ENCODE measurements at places on chromosomes 6 and 20. TPM values are rescaled to one million over a fixed set of nuclear protein-coding genes. Genes with fewer than 3 reads are reported as not detected.

DNA sequence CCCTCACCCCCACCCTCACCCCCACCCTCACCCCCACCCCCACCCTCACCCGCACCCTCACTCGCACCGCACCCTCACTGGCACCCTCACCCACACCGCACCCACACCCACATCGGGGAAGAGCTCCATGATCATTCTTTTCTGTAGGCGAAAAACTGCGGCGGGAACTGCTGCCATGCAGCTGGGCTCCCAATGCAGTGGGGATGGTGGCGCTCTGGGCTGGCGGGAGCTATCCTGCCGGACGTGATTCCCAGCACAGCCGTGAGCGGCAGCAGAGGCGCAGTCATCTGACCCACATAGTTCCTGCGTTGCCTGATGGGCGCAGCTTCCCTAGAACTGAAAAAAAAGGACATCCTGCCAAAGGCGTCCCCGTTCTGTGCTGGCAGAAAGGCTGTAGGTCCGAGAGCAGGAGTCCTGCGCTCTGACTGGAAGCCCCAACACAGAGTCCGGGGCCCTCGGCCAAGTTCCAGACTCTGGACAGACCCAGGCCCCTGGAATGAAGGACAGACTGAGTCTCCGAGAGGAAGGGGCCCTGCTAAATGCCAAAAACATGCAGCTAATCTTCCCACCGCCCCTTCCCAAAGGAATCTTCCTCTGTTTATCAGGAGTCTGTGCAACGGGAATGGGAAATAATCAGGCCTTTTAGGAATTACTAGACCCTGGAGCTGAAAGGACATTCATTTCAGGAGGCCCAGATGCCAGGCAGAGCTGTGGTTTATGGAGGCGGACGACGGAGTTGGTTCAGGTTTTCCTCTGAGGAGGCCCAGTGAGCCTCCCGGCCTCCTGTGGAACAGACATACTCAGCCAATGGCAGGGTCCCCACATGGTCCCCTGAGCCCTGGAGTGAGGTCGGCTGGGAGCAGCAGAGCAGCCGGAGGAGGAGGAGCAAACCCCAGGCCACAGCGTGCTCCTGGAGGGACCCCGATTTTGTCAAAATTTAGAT lies 14.1 kb upstream of the TCFL5 start:
- peak; percentile 64 for DNase-seq

The TPX2 gene
- total RNA-seq, result 39.3 TPM

DNA sequence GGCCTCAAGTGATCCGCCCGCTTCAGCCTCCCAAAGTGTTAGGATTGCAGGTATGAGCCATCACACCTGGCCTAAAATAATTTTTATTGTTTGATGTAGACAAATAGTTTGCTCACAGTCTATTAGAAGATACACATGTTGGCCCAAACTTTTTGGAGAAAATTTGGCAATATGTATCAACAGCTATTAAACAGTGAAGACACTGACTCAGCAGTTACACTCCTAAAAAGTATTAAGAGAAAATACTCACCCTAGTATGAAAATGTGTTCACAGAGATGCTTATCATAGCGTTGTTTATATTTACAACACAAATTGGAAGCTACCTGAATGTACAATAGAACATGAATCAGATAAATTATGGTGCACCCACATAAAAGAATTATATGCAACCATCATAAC lies 173.1 kb downstream of the WDR27 start:
- DNase-seq, result no peak

DNA sequence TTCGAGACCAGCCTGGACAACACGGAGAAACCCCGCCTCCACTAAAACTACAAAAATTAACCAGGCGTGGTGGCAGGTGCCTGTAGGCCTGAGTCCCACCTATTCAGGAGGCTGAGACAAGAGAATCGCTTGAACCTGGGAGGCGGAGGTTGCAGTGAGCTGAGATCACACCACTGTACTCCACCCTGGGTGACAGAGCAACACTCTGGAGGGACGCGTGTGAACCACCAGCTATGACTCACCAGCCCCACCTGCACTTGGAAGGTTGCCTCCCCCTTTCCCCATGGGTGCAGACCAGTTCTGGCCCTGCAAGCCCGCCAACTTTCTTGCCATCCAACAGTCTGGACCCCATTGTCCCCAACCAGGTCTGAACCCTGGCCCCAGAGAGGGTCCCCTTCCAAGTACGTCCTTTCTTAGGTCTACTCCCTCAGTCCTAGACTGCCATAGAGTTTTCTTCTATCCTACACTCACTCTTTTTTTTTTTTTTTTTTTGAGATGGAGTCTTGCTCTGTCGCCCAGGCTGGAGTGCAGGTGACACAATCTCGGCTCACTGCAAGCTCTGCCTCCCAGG lies 29.2 kb downstream of the ATP9A start:
- DNase-seq, result no peak

GRCh38 chr6:113356139-113356538 lies 501.0 kb upstream of the MARCKS start:
- no peak for DNase-seq

DNA sequence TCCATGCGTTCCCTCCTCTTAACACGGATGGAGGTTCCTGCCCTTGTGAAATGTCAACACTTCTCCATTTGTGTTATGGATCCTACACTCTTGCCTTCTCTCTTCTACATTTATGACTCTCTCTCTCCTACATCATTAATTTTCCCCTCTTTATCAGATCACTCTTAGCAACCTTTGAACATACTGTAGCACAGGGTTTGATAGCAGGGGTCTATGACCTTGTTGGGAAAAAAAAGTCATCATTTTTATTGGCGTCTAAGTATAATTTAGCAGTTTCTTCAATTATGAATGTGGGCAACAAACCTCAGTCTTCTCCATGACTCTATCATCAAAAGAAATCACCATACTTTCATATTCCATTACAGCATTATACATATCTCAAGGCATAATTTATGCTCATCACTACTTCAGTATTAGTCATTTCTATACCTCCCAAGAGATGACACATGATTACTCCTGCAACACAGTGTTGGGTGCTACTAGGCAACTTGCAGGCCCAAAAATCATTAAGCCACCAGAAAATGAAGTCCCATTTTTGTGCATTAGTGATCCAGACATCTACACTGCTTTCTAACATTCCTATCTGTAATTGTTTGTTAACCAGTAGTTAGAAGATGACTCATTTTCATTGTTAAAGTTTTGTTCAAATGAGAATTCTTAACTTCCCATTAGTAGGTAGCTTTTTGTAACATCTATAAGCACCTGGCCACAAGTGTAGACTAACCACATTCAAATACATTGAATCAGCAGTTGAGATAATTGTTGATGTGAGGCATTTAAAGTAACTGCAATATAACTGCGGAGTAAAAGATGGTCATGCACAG lies 9.5 kb downstream of the CYP39A1 start:
- DNase-seq, result no peak

DNA sequence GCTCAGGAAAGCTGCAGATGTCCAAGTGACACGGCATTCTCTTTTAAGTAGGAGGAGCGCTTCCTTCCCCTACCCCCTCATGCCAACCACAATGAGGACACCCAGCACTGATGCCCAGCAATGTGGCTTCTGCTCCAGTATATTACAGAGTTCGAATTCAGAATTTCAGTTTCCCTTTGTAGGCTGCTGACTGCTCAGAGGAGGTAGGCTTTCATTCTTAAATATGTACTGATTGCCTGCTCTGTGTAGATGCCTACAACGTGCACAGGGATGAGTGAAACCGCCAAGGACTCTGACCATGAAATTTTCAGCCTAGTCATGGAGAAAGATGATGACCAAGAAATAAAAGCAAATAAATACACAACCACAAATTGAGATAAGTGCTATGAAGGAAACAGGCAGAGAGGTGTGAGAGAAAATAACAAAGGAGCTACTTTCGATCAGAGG lies 50.9 kb upstream of the TNFAIP3 start:
- no peak for DNase-seq

DNA sequence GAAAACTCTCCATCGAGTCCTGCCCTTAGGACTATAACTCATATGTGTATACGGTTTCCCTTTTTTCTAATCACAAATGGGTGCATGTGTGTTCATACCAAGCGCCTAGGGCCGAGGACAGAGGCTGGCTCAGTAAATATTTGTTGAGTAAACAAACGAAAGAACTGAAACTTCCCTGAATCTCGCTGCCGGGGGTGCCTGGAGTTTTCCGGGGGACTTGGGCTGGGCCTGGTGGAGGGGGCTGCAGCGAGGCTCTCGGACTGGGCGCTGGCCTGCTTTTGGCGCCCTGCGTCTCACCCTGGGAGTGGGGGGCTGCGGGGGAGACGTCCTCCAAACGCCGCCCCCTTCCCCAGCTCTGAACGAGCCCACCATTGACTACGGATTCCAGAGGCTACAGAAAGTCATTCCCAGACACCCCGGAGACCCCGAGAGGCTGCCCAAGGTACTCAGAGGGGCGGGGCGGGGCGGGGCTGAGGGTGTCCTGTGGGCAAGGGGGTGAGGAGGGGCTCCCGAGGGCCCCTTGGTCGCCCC lies 49.0 kb downstream of the CPXM1 start:
- no peak for DNase-seq

The BFSP1 gene
- total RNA-seq, result 2.9 TPM

DNA sequence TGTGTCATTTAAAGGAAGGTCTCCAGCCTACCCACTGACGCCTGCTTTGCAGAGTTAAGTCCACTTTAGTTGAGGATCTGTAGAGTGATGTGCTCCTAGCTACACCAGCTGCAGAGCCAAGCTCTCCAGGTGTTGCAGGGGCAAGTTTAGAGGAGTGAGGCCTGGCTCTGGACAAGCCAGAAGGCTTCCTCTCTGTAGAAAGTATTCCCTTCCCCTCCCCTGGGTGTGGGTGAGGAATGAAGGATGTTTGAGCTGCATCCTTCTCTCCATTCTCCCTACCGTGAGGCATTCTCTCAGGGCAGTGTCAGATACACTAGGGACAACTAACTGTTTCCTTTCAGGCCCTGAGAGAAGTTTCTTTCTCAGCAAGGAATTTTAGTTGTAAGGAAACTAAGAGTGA lies 66.5 kb downstream of the ELOVL5 start:
- DNase-seq, result no peak

DNA sequence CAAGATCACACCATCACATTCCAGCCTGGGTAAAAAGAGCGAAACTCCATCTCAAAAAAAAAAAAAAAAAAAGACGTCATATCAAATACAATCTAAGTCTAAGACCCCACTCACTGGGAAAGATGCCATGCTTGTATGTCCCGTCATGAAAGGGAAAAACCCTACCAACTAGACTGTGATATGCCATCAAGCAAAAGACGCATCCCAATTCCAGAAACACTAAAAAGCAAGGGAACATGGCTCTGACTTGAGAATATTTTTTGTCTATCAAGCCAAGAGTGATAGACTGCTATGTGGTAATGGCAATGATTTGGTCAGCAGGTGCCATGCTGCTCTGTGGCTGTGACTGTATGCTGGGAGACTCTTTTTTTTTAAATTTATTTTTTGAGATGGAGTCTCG lies 23.0 kb downstream of the LAMA5 start:
- DNase-seq, result no peak

The SSTR4 gene
- not detected for total RNA-seq

The SMOC2 gene
- total RNA-seq, result not detected

GRCh38 chr6:136979206-136979605 lies 57.1 kb downstream of the SLC35D3 start:
- no peak for DNase-seq

The HLA-DRB5 gene
- total RNA-seq, result not detected

- no peak for DNase-seq
These were observed 23.8 kb upstream of the PLEKHG1 start for GRCh38 chr6:150575836-150576235.

- DNase-seq, result no peak
These were observed 51.4 kb downstream of the NPEPL1 start for GRCh38 chr20:58743929-58744534.

- DNase-seq, result no peak
These were observed 591.5 kb upstream of the ID4 start for GRCh38 chr6:19245656-19246055.

- no peak for DNase-seq
These were observed 49.7 kb downstream of the NOL4L start for GRCh38 chr20:32535316-32535952.

DNA sequence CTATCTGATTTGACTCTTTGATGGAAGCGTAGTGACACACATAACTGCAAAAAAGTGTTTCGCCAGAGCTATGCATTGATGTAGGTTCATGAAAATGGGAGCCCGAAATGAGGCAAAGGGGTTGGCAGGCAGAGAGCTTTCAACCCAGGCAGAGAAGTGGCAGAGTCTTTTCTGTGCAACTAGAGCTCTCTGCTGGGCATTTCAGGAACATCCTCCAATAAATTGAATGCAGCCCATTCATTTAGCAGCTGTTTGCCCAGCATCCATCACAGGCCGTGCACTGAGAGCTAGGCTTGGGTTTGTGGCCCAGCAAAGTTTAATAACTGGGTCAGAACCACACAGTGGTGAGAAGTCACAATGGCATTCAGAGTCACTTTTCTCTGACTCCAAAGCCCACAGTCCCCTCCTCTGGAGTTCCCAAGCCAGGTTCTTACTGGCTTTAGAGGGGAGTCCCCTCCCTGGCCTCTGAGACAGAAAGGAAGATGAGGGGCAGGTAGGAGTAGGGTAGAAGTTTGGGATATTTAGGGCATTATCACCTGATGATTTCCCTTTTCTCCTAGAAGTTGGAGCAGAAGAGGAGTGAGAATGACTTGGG lies 31.8 kb upstream of the ELMO2 start:
- DNase-seq, result no peak

The CAP2 gene
- 15.8 TPM for total RNA-seq

The SLC17A2 gene
- total RNA-seq, result not detected

DNA sequence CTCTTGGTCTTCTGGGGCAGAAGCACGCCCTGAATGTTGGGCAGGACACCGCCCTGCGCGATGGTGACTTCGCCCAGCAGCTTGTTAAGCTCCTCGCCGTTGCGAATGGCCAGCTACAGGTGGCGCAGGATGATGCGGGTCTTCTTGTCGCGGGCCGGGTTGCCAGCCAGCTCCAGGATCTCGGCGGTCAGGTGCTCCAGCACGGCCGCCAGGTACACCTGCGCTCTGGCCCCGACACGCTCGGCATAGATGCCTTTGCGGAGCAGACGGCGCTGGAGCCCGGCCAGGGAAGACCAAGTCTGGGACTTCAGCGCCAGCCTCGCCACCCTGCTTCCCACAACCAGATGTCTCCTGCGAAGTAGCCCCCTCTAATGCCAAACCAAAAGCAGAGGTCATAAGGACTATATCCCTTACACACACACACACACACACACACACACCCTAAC lies 8.0 kb upstream of the SLC17A3 start:
- no peak for DNase-seq

- no peak for DNase-seq
These were observed 441.9 kb upstream of the PTCHD4 start for GRCh38 chr6:48552905-48553304.

DNA sequence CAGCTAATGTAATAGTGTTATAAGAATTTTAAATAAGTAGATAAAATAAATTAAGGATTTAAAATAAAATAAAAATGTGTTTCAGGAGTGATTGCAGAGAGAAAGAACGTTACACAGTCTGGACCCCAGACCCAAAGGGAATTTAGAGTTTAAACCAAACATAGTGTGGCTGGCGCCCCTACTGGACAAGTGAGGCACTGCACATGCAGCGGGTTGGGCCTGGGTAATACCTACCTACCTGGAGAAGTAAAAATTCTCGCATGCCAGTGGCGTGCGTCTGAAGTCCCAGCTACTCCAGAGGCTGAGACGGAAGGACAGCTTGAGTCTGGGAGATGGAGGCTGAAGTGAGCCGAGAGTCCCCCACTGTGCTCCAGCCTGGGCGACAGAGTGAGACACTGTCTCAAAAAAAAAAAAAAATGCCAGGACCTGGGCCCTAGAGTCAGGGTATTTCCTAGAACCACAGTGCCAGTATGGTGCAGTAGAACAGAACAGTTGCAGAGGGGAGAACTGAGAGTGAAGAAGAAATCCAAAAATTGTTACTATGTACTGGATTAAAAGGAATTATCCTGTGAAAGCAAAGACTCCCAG lies 71.4 kb upstream of the TCF21 start:
- no peak for DNase-seq

GRCh38 chr20:46349035-46349741 lies 40.9 kb upstream of the CDH22 start:
- no peak for DNase-seq

GRCh38 chr6:105990151-105990550 lies 96.0 kb upstream of the PRDM1 start:
- no peak for DNase-seq
